ENCODE measurements at places on chromosomes 5 and 9.

DNA sequence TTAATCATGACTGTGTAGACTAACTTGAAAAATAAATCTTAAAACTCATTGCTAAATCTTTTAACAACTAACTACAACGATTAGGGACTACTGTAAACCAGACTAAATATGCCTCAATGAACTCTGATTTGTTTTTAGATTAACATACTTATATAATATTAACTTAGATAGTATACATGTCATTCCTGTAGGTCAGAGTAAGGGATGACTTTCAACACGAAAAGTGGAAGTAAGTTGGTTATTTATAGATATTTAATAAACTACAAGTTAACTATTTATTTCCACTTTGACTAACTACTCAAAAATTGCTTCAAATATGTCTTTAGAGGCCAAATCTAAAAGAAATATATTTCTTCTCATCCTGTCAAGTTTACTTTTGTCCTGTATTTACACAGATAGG lies 795.6 kb downstream of the PTPRD start:
- H3K4me3 ChIP-seq: no peak overlapping the region
- no peak overlapping the region for H3K27ac ChIP-seq
- no peaks in the 10 kb centered on the region for H3K4me1 ChIP-seq
- no peaks in the 10 kb centered on the region for H3K36me3 ChIP-seq
- H3K27me3 ChIP-seq: no peaks in the 10 kb centered on the region

GRCh38 chr9:126482361-126483044 lies 131.2 kb upstream of the LMX1B start:
- no peaks in the 10 kb centered on the region for H3K27me3 ChIP-seq
- peak overlapping the region; percentile 50 for H3K4me3 ChIP-seq
- DNase-seq: peak; percentile 82
- no peaks in the 10 kb centered on the region for H3K36me3 ChIP-seq
- H3K4me1 ChIP-seq: no peaks in the 10 kb centered on the region
- H3K27ac ChIP-seq: no peak overlapping the region

DNA sequence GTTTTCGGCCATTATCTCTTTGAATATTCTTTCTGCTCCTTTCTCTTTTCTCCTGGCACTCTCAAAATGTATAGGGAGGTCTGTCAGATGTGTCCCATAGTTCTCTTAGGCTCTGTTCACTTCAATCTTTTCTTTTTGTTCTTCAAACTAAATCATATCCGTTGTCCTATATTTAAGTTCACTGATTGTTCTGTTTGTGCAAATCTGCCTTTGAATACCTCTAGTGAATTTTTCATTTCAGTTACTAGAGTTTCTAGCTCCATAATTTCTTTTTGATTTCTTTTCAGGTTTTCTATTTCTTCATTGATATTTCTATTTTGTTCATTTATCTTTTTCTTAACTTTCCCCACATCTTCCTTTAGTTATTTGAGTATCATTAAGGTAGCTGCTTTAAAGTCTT lies 65.4 kb downstream of the CERT1 start:
- H3K4me1 ChIP-seq: peaks cover 8% of the 10 kb centered on the region
- no peak for DNase-seq
- no peaks in the 10 kb centered on the region for H3K27me3 ChIP-seq
- no peak overlapping the region for H3K4me3 ChIP-seq
- H3K27ac ChIP-seq: no peak overlapping the region

DNA sequence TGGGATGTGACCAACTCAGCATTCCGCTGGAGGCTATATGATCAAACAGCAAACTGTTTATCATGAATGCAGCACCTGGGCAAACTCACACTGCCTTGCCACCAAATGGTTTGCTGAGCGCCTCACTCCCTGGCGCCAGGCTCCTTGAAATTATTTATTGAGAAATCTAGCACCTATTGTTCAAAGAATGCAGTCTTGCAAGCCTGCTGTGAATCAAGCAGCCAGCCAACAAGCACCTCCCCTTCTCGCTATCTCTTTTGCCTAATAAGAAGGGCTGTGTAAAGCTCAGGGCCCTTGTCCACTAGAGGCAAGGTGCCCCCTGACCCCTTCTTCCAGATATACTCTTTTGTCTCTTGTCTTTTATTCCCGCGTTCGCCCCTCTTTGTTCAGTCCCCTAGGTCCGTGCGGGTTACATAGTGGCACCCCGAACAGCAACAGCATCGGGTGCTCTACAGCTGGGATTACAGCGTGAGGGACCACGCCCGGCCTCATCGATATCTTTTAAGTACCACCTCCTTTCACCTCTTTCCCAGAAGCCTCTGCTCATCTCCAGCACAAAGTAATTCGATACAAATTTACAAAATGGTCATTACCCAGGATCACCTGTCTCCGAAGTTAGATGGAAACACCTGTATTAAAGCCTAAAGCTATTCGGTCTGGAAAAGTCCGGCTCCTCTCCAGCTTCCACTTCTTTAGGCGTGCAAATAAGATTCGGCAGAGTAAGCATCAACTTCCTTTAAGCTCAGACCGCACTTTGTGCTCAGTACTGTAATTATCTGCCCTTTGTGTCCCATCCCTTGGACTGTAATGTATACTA lies 896 bp downstream of the RIGI start:
- peak overlapping the region; percentile 88 for H3K4me3 ChIP-seq
- H3K27ac ChIP-seq: peak overlapping the region; percentile 90
- H3K27me3 ChIP-seq: no peaks in the 10 kb centered on the region
- peaks cover 13% of the 10 kb centered on the region for H3K4me1 ChIP-seq
- DNase-seq: peak; percentile 67

- H3K27me3 ChIP-seq: no peaks in the 10 kb centered on the region
- DNase-seq: no peak
- H3K27ac ChIP-seq: no peak overlapping the region
- H3K4me1 ChIP-seq: peaks cover 8% of the 10 kb centered on the region
- H3K4me3 ChIP-seq: no peak overlapping the region
Measured at GRCh38 chr9:36576866-36577265, 4.2 kb downstream of the MELK start.

GRCh38 chr9:111992523-111992922 lies 95.9 kb downstream of the UGCG start:
- H3K4me1 ChIP-seq: no peaks in the 10 kb centered on the region
- H3K27ac ChIP-seq: no peak overlapping the region
- no peak for DNase-seq
- H3K4me3 ChIP-seq: no peak overlapping the region
- H3K36me3 ChIP-seq: no peaks in the 10 kb centered on the region
- no peaks in the 10 kb centered on the region for H3K27me3 ChIP-seq

GRCh38 chr9:126588491-126589168 lies 25.1 kb upstream of the LMX1B start:
- H3K4me1 ChIP-seq: no peaks in the 10 kb centered on the region
- no peaks in the 10 kb centered on the region for H3K36me3 ChIP-seq
- H3K27ac ChIP-seq: no peak overlapping the region
- no peak for DNase-seq

GRCh38 chr5:104171958-104172690 lies 609.5 kb upstream of the NUDT12 start:
- H3K36me3 ChIP-seq: no peaks in the 10 kb centered on the region
- no peak overlapping the region for H3K4me3 ChIP-seq
- no peaks in the 10 kb centered on the region for H3K27me3 ChIP-seq
- no peaks in the 10 kb centered on the region for H3K4me1 ChIP-seq
- no peak for DNase-seq
- H3K27ac ChIP-seq: no peak overlapping the region

DNA sequence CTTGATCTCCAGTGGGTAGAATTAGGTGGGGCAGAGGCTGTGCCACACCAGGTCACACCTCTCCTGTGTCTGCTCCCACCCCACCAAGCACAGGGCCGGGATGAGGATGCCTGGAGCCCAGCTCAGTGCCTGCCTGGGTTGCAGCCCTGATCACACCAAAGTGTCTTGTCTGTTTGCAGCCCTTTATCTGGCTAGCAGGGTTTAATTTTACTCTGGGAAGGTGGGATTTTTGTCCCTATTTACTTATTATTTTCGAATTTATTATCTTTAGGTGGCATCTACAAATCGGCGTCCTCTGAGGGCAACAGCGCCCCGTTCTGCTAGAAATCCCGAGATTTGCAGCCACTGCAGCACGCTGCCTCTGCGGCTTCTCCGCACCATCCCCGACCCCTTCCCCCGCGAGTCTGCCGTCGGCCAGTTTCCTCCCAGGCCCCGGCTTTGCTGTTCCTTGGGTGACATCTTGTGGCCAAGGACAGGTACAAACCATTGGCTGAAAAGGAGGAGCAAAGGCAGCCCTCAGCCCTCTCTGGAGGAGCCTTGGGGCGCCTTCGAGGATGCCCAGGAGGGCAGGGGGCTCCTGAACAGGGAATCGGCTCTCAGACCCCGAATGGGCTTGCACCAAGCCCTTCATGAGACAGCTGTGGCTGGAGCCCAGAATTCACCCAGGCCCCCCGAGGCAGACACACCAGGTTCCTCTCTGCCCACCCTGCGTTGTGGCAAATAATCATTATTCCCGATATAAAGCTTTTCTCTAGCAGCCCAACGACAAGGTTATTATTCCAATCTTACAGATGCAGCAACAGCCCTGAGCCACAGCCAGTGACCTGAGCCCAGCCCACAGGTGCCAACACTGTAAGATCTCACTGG lies 113.0 kb downstream of the GAPVD1 start:
- 0 out of 2 replicates have a peak overlapping the region, but pooled peaks have one; percentile 19 for H3K4me3 ChIP-seq
- H3K4me1 ChIP-seq: peaks cover 6% of the 10 kb centered on the region
- H3K27me3 ChIP-seq: no peaks in the 10 kb centered on the region
- no peaks in the 10 kb centered on the region for H3K36me3 ChIP-seq
- no peak overlapping the region for H3K27ac ChIP-seq

GRCh38 chr9:113593682-113594281 lies 130.3 kb downstream of the RGS3 start:
- H3K4me1 ChIP-seq: peaks cover 20% of the 10 kb centered on the region
- H3K27ac ChIP-seq: no peak overlapping the region
- peak overlapping the region; percentile 59 for H3K4me3 ChIP-seq
- H3K27me3 ChIP-seq: no peaks in the 10 kb centered on the region

- no peaks in the 10 kb centered on the region for H3K4me1 ChIP-seq
- no peaks in the 10 kb centered on the region for H3K36me3 ChIP-seq
- H3K4me3 ChIP-seq: no peak overlapping the region
- H3K27ac ChIP-seq: no peak overlapping the region
Measured at GRCh38 chr5:135988546-135988945, 33.8 kb upstream of the LECT2 start.

GRCh38 chr9:136576269-136576626 lies 30.4 kb upstream of the NOTCH1 start:
- no peaks in the 10 kb centered on the region for H3K27me3 ChIP-seq
- DNase-seq: no peak
- H3K36me3 ChIP-seq: no peaks in the 10 kb centered on the region

DNA sequence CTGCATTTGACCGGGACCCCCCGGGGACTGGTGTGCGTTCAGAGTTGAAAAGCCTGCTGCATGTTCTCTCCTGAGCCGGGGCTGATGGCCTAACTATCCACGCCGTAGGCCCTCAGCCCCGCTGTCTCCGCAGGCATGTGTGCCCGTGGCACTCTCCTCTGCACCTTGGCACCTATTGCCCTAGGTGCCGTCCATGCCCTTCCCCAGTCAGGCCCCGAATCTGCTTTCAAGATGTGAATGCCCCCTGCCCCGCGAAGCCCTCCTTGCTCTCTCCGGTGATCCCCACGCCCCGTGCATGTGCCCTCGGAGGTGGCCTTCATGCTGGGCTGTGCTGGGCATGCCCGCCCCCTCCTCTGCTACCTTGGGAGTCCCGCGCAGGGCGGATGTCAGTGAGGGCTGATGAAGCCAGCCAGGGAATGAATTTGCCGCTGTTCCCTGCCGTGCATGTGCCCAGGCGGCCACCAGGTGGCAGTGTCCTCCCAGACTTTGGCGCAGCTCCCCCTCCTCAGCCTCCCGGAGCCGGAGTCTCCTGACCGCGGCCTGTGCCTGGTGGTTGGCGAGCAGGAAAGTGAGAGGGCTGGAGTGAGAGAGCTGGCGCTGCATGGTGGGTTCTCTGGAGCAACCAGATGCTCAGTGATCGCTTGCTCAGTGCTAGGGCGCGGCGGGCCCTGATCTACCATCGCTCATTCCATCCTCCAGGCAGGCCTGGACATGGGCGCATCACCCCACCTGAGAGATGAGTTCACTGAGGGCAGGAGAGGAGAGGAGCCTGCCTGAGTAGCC lies 112.9 kb upstream of the LMX1B start:
- peaks cover 15% of the 10 kb centered on the region for H3K27me3 ChIP-seq
- peaks cover 2% of the 10 kb centered on the region for H3K4me1 ChIP-seq
- DNase-seq: peak; percentile 94
- H3K27ac ChIP-seq: no peak overlapping the region
- H3K4me3 ChIP-seq: peak overlapping the region; percentile 66

DNA sequence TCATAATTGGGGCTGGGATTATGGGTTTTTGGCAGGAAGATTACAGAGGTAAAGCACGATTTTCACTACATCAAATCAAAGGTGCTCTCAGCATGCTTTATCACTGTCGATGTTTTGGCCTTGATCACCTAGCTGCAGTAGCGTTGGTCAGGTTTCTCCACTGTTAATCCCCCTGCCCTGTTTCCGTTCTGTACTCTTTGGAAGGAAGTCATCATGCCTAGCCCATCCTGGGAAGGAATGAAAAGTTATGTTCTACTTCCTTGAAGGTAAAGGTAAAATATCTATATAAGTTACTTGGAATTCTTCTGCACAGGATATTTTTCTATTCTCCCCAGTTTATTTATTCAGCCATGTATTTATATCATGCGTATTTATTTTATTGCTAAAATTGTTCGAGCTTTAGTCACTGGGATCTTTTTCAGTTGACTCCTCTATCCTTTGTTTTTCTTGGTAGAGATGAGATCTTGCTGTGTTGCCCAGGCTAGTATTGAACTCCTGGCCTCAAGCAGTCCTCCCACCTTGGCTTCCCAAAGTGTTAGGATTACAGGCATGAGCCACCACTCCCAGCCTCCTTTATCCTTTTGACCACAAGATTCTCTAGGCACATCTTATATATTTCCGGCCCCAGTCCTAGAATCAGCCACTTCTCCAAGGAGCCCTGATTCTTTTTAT lies 25.3 kb downstream of the FAF2 start:
- no peak for DNase-seq
- no peaks in the 10 kb centered on the region for H3K36me3 ChIP-seq
- no peaks in the 10 kb centered on the region for H3K4me1 ChIP-seq

GRCh38 chr5:116420540-116420939 lies 154.1 kb downstream of the SEMA6A start:
- H3K27me3 ChIP-seq: no peaks in the 10 kb centered on the region
- H3K36me3 ChIP-seq: no peaks in the 10 kb centered on the region
- no peak for DNase-seq
- no peak overlapping the region for H3K27ac ChIP-seq
- H3K4me3 ChIP-seq: no peak overlapping the region

DNA sequence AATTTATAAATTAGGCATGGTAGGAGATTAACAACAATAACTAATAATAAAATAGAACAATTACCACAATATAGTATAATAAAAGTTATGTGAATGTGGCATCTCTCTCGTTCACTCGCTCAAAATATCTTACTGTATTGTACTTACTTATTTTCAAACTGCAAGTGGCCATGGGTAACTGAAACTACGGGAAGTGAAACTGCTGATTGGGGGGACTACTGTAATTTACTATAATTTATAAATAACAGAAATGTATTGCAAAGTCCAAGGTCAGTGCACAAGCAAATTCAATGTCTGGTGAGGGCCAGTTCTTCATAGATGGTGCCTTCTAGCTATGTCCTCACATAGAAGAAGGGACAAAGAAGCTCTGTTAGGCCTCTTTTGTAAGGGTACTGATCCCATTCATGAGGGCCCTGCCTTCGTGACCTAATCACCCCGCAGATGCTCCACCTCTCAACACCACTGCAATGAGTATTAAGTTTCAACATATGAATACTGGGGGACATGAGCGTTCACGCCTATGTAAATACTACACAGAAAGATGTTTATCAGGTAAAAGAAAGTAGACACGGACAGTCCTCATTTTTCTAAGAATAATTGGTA lies 39.0 kb downstream of the KCNIP1 start:
- H3K4me1 ChIP-seq: no peaks in the 10 kb centered on the region
- H3K4me3 ChIP-seq: no peak overlapping the region
- no peaks in the 10 kb centered on the region for H3K36me3 ChIP-seq
- no peak for DNase-seq
- H3K27me3 ChIP-seq: no peaks in the 10 kb centered on the region
- H3K27ac ChIP-seq: no peak overlapping the region

GRCh38 chr5:152427721-152428120 lies 22.6 kb upstream of the NMUR2 start:
- no peaks in the 10 kb centered on the region for H3K36me3 ChIP-seq
- H3K4me3 ChIP-seq: no peak overlapping the region
- no peaks in the 10 kb centered on the region for H3K27me3 ChIP-seq
